ENCODE measurements at places on chromosomes 5 and 9. TPM values are rescaled to one million over a fixed set of nuclear protein-coding genes. Genes with fewer than 3 reads are reported as not detected.
A peak's percentile ranks its signal among the peaks of the same experiment; 100 is the strongest.

GRCh38 chr9:84955971-84956370 is 286.4 kb downstream of the NTRK2 start:
- H3K4me1 ChIP-seq = peaks cover 16% of the 10 kb centered on the region
- DNase-seq = no peak
- H3K36me3 ChIP-seq = peaks cover 9% of the 10 kb centered on the region
- no peak overlapping the region for H3K4me3 ChIP-seq
- no peak overlapping the region for H3K27ac ChIP-seq

GRCh38 chr5:31692561-31693221 is 53.8 kb downstream of the PDZD2 start:
- H3K4me1 ChIP-seq = no peaks in the 10 kb centered on the region
- H3K36me3 ChIP-seq = no peaks in the 10 kb centered on the region
- no peak overlapping the region for H3K4me3 ChIP-seq
- DNase-seq = no peak

The CDH9 gene
- total RNA-seq = 0.68 TPM

DNA sequence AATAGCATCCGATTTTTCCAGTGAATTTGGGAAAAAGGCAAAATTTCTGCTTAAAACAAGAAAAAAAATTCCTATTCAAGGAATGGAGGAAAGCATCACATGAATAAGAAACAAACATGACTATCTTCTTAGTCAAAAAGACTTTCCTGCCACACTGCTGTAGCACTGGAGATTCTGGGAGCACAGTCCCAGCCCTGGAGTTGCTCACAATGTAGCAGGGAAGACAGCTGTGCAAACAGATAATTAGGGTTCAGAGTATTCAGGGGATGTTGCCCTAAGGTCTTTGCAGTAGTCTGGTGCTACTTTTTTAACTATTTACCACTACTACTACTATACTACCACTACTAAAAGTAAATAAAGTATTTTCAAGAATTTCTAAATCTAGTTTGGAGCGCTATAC is 86.5 kb downstream of the BNC2 start:
- H3K36me3 ChIP-seq = peaks cover 9% of the 10 kb centered on the region
- H3K4me1 ChIP-seq = peaks cover 36% of the 10 kb centered on the region
- H3K4me3 ChIP-seq = no peak overlapping the region
- no peaks in the 10 kb centered on the region for H3K27me3 ChIP-seq

DNA sequence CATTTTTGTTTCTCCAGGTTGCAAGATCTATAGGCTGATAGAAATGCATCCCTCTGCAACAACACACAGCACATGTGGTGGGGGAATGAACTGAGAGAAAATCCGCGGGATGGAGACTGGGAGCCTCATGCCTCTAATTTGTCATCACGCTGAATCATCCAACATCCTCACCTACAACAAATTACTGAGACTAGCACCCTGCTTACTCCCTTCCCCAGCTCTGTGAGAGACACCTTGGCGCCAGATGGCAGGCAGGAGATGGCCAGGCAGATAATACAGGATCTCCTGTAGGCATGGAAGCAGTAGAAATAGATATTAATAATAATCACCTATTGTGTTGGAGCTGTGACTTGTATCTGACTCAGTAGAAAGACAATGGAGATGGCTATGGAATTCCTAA is 276.9 kb downstream of the SEMA5A start:
- peaks cover 35% of the 10 kb centered on the region for H3K4me1 ChIP-seq
- H3K4me3 ChIP-seq = no peak overlapping the region
- no peaks in the 10 kb centered on the region for H3K27me3 ChIP-seq
- no peak overlapping the region for H3K27ac ChIP-seq
- DNase-seq = no peak

The ASPN gene
- total RNA-seq = not detected

The SYK gene
- total RNA-seq = 13.0 TPM

DNA sequence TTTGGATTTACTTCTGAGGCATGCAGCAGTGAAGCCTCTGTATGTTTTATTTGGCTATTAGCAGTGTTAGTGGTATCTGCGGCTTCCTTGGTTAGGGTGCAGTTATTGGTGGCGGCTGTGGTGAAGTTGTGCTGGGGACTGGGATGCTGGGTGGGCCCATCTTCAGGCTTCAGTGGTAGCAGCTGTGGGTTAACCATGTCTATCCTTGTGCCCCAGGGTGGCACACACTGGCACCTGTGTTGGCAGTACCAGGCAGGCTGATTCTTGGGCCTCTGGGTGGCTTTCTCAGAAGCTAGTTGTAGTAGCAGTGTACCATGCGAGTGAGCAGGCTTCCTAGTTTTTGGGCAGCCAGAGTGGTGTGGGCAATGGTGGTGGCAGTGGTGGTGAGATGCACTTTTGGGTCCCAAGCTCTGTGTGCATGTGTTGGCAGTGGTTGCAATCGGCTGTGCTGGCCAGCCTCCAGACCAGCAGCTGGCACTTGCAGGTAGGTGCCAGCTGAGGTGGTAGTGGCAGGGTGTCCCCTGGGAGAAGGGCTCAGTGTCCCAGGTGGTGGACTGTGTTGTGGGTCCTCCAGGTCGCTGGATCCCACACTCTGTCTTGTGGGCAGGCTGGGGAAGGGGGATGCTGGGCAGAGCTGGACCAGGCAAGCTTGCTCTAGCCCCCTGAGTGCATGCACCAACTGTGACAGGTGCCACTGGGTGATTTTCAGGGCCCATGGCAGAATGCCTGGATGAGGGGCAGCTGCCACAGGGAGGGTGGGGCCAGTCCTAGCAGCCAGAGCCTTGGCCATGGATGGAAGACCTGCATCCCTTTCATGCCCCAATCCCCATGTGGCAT is 13.6 kb downstream of the AHRR start:
- no peak overlapping the region for H3K27ac ChIP-seq
- peaks cover 25% of the 10 kb centered on the region for H3K27me3 ChIP-seq
- DNase-seq = no peak

DNA sequence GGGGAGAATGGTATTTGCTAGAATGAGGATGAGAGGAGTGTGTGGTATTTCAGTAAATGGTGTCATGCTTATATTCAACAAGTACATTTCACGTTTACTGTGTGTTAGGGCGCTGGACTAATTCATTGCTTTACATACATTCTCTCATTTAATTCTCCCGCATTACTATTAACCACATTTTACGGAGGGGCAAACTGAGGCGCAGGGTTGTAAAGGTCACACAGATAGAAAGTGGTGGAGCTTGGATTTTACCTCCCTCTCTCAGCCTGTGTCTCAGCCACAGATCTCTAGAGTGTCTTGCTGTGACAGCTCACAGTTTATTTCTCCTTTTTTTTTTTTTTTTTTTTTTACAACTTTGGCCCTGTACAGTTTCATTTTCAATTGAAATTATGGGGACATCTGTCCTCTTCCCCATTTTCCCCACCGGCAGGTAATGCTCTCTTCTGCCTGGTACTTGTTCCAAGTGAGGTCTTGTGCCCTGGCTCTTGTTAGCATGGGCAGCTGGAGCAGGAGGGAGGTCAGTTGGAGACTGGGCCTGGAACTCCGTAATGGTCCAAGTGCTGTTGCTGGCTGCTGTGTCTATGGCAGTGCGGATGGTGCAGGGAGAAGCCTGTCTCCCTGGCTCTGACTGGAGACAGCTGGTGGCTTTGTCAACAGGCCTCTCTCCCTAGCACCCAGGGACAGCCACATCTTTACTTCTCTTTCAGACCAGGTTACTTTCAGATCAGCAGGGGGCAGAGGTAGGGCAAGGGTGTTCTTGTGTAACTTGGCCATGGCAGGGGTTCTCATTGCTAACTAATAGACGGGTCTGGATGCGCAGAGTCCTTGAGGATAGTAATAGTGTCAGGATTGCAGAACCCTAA is 20.5 kb upstream of the NDST1 start:
- H3K27ac ChIP-seq = peak overlapping the region; percentile 93
- H3K36me3 ChIP-seq = peaks cover 9% of the 10 kb centered on the region
- H3K4me1 ChIP-seq = peaks cover 61% of the 10 kb centered on the region
- DNase-seq = no peak
- H3K27me3 ChIP-seq = no peaks in the 10 kb centered on the region

The SLC36A2 gene
- total RNA-seq = not detected

DNA sequence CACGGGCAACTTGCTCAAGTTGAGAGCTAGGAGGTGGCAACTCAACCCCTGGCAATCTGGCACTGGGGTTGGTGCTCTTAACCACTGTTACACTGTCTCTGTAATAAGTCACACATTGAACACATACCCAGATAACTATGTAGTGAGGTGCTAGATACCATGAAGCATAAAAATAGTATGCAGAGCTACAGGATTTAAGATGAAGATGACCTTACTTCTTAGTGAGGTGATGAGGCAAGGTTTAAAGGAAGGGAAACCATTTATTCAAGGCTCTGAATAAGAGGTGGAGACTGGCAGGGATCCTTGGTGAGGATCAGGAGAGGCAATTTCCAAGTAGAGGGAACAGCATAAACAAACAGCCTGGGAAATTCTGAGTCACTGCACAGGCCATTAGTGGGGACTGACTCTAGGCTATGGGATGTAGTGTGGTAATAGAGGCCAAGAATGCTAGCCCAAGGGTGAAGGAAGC is 67.6 kb upstream of the NR3C1 start:
- H3K4me1 ChIP-seq = no peaks in the 10 kb centered on the region
- no peaks in the 10 kb centered on the region for H3K27me3 ChIP-seq
- no peak overlapping the region for H3K4me3 ChIP-seq
- H3K36me3 ChIP-seq = no peaks in the 10 kb centered on the region
- H3K27ac ChIP-seq = no peak overlapping the region

DNA sequence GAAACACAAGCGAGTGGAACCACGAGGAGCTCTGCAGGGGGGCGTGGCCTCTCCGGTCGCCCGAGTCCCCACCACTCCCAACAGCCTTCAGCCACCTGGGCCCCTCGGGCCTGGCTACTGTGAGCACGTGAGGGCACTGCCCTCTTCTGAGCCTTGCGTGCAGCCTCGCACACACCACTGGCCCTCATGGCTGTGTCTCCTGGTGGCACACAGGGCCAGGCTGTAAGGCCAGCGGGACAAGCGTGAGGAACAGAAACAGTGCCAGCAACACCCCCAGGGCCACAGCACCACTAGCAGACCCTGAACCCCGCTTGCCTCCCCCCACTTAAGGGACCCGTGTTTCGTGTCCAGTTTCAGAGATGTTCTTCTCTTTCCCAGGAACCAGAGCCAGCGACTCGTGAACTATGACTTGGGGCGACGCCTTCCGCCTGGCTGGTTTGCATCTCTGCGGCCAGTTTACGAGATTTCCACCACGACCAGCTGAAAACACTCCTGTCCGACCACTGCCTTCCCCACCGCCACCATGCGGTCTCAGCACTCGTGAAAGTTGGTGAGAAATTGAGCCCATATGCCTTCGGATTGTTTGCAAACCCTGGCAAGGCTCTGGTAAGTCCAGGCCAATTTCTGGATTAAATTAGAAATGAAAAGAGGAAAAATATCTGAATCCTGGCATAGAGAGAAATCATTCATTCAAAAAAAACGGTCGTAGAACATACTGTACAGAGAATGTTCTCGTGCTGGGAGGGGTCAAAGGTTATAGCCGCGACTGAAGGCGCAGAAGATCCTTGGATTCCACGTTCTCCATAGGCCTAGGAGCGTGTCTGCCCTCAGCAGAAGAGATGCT is 135.6 kb downstream of the ZNF354C start:
- H3K4me1 ChIP-seq = peaks cover 13% of the 10 kb centered on the region
- H3K27ac ChIP-seq = no peak overlapping the region
- no peaks in the 10 kb centered on the region for H3K27me3 ChIP-seq
- no peak overlapping the region for H3K4me3 ChIP-seq

- peaks cover 5% of the 10 kb centered on the region for H3K4me1 ChIP-seq
- no peak for DNase-seq
- no peaks in the 10 kb centered on the region for H3K36me3 ChIP-seq
- peak overlapping the region; percentile 79 for H3K4me3 ChIP-seq
- no peak overlapping the region for H3K27ac ChIP-seq
Measured at GRCh38 chr5:146345240-146345577, 6.6 kb downstream of the POU4F3 start.

GRCh38 chr5:120818128-120818527 is 354.0 kb downstream of the PRR16 start:
- no peak overlapping the region for H3K4me3 ChIP-seq
- no peak for DNase-seq
- no peaks in the 10 kb centered on the region for H3K36me3 ChIP-seq
- H3K4me1 ChIP-seq = no peaks in the 10 kb centered on the region

The ADCY2 gene
- 5.7 TPM for total RNA-seq

The PCDHB15 gene
- total RNA-seq = 3.3 TPM

GRCh38 chr9:76725885-76726284 is 38.4 kb upstream of the PCA3 start:
- no peak overlapping the region for H3K27ac ChIP-seq
- peaks cover 4% of the 10 kb centered on the region for H3K4me1 ChIP-seq
- no peak overlapping the region for H3K4me3 ChIP-seq
- DNase-seq = no peak
- no peaks in the 10 kb centered on the region for H3K36me3 ChIP-seq
- peaks cover 42% of the 10 kb centered on the region for H3K27me3 ChIP-seq

- no peak overlapping the region for H3K27ac ChIP-seq
- H3K4me3 ChIP-seq = no peak overlapping the region
- peaks cover 7% of the 10 kb centered on the region for H3K4me1 ChIP-seq
Measured at GRCh38 chr9:98289614-98290201, 34.3 kb upstream of the TBC1D2 start.
